Stimulated activated CD4-positive, alpha-beta T cell treated with anti-CD3 and anti-CD28 coated beads, Interleukin-12 subunit alpha, Interleukin-12 subunit beta, amount 100 ng/mL, for 48 hours (primary cell): ENCODE measurements at places on chromosomes 2 and 18.

DNA sequence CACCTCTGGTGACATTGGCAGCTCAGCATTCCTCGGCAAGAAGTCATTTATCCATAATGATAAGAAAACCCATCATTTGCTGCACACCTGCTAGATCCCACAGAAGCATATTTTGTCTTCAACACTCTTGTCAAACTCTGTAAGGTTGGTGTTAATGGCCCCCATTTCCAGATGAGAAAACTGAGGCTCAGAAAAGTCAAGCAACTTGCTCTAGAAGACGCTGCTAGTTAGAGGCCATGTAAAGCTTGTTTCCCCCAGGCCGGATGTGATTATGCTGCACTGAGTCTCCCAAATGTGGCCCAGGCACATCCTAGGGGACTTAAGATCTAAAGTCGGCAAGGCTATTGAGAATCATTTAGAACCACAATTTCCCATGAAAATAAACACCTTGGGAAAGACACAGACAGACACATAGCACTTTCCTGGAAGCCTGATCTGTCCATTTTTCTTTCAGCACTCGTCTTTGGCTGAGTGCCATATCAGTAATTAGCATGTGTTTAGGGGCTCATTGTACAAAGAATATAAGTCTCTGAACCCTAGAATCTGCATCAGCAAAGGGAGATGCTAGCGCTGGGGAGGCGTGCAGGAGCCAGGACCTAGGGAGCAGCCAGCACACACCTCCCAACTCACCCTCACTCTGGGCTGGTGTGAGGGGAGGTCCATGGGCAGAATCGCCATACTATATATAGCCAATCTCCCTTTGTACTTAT is 39.3 kb downstream of the C1QL2 start:
- no peak for DNase-seq

DNA sequence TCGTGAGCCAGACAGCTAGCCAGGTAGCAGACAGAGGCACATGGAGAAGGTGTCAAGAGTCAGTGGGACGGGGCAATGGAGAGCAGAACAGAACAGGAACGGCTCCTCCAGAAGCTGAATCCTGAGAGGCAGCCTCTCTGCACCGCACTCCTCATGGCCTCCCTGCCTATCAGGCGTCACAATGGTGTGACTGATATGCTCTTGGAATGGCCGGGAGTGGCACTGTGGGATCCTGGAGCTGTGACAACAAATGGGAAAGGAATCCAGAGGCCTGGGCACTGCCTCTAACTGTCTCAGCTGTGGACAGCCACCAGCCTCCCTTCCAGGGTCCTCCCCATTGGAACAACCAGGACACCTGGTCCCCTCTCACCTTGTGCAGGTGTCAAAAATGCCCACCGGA is 89.1 kb upstream of the ID2 start:
- DNase-seq = no peak

DNA sequence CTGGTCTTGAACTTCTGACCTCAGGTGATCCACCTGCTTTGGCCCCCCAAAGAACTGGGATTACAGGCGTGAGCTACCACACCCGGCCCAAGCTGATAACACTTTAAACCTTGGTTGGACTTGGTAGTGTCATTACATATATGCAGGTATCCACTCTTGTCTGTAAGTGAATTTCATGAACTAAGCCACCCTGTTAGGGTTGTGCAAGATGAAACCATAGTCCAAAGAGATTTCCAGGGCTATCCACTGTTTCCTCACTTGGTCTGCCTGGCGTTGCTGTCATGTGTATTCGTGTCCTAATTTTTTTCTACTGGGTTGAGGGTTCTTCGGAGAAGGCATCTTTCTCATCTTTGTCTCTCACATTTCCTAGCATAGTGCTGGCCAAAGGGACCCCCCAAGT is 203.0 kb downstream of the CAMKMT start:
- no peak for DNase-seq

- no peak for DNase-seq
These were observed 108.5 kb upstream of the SMAD7 start for GRCh38 chr18:49059028-49059834.

DNA sequence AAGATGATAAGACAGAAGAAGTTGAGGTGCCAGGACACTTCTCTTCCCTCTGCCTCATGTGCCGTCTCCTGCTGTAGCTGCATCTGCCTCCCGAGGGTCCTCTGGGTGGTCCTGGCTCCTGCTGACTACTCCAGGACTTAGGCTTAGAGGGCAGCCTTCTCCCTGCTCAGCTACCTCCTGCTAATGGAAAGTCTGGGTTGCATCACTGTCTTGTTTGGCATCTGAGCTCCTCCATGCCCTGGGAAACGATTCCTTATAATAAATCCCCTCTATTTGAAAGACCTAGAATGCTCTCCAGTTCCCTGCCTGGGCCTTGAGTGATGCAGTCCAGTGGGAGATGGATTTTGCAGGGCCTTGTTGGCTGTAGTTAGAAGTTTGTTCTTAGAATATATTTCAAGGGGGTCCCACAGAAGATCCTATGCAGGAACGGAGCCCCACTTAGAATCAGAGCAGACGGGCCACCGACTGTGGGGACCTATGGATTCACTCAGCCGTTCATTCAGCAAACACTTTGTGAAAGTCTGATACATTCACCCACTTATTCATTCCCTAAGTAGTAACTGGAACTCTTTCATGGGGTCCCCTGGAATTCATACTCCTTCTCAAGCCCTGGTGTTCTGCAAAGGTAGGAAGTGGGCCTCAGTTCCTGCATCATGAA is 269.8 kb upstream of the HDAC4 start:
- DNase-seq = no peak

- DNase-seq = no peak
These were observed 8.6 kb upstream of the KCNE4 start for GRCh38 chr2:223043164-223043941.

GRCh38 chr18:51355841-51356240 is 158.4 kb upstream of the MEX3C start:
- no peak for DNase-seq

DNA sequence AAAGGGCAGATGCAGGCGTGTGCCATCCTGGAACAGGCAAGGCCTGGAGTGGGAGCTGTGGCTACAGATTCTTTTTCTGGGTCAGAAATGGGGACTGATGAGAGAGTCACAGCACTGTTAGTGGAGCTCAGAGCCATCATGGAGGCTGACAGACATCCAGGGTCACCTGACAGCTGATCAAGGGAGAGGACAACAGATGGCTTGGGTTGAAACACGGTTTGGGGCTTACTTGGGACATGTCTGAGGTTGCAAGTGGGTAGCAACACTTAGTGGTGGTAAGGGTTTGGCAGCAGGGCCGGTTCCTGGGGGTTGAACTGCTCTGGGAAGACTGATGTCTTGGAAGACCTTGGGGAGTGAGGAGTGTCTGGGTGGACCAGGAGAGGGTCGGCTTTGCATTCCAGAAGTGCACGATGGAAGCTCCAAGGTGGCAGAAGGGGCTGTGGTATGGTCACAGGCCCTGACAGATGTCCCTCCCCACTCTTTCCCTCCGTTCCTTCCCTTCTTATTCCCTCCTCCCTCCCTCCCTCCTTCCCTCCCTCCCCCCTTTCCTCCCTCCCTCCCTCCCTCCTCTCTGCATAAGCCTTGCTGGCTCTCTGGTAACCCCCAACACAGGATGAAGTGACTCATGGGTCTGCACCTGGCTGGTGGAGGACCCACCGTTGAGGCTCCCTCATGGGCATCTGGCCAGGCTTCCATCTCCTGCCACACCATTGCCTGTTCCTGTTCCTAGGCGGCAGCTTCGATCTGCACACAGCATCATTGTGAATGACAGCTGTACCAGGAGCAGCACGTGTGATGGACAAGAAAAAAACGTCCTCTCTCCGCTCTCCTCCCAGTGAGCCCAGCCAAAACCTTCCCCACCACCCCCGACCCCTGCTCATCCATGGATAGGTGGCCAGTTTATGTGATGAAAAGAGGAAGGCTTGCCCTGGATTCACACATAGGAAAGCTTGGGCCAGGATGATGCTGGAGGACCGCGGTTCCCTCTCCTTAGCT is 63.8 kb upstream of the RPL31 start:
- DNase-seq = no peak

DNA sequence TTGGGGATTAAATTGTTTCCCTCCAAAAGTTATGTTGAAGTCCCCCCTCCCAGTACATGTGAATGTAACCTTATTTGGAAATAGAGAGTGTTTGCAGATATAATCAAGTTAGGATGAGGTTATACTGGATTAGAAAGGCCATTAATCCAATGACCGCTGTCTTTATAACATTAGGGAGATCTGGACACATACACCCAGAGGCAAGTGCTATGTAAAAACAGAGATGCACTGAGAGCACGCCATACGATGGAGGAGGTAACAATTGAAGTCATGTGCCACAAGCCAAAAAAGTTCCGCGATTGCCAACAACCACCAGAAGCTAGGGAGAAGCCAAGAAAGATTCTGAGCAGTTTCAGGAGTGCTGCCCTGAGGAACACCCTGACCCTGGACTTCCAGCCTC is 153.3 kb downstream of the RNF144A start:
- no peak for DNase-seq

- DNase-seq = peak; percentile 4
These were observed 497.6 kb upstream of the FAM98A start for GRCh38 chr2:34096562-34097171.

DNA sequence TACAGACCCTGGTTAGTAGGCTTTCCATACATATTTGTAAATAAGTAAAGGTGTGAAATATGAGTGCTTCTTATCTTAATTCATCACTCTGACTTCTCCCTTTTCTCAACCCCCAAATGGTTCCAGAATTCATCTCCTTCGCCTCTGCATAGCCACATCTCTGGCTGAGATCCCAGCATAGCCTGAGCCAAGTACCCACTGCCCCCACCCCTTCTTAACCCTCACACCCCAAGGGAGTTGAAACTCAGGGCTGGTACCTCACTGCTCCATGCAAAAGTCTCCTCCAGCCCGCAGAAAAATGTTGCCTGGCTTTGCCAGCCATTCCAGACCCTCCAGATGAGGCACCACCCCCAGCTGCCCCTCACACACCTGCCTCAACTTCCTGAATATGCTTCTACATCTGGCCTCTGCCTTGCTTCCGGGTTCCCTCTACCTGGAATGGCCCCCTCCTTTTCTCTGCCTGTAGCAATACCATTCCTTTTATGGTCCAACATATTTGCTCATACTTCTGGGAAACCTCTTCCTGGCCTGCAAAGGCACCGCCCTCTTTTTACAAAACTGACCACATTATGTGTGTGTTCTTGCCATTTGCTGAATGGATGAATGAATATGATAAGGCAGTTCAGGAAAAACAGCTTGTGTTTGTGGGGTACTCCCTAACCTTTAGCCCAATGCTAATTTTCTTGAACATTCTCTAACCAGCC is 112.8 kb downstream of the CELF4 start:
- DNase-seq = no peak

DNA sequence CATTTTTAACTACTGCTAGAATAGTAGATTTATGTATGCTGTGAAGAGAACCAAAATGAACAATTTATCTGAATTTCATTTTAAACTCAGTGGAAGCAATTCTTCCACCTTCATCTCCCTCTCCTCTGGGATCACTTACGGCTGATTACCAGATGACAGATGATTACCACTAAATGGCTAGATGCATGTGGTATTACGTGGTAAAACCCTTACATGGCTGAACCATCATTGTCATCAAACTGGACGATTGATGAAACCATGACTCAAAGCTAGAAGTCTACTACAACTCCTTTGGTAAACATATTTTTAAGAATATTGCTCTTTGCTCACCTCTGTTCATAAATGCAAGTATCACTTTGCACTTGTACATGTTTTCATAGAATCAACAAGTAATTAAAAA is 48.5 kb upstream of the DOCK10 start:
- no peak for DNase-seq

- peak; percentile 38 for DNase-seq
These were observed at the start of gene EMX1 for GRCh38 chr2:72917138-72917876. EMX1 (plus strand) TSS chr2:72917519; CDS start chr2:72917853, 334 bp downstream.

GRCh38 chr2:58027029-58027428 is 19.6 kb upstream of the VRK2 start:
- DNase-seq = no peak

- DNase-seq = no peak
These were observed 387.5 kb downstream of the SLC4A3 start for GRCh38 chr2:220014961-220015360.
